Mesothelial cell of epicardium (in vitro differentiated cells): ENCODE measurements at places on chromosomes 13 and 19. TPM values are rescaled to one million over a fixed set of nuclear protein-coding genes. Genes with fewer than 3 reads are reported as not detected.

The PDE4A gene
- total RNA-seq: 2.9 to 3.1 TPM (median 3.0 TPM) in 3 replicates

The DBP gene
- 11.5 to 13.2 TPM (median 13.1 TPM) in 3 replicates for total RNA-seq

The KLK11 gene
- not detected in 3 replicates for total RNA-seq

The NCCRP1 gene
- 11.7 to 14.8 TPM (median 12.2 TPM) in 3 replicates for total RNA-seq

The SMARCA4 gene
- 251 to 274 TPM (median 259 TPM) in 3 replicates for total RNA-seq

The ADGRE1 gene
- not detected in 3 replicates for total RNA-seq

GRCh38 chr19:46423188-46423587, 5.5 kb downstream of the PNMA8C start:
- H3K4me1 ChIP-seq: peaks cover 27% of the 10 kb centered on the region
- no peak overlapping the region for H3K4me3 ChIP-seq
- DNase-seq: no peak
- H3K27ac ChIP-seq: no peak overlapping the region

- peaks cover 15% of the 10 kb centered on the region for H3K36me3 ChIP-seq
- no peak overlapping the region for H3K4me3 ChIP-seq
- no peak overlapping the region for H3K27ac ChIP-seq
- peaks cover 9% of the 10 kb centered on the region for H3K27me3 ChIP-seq
- no peak for DNase-seq
These were observed 3.8 kb downstream of the GRIK5 start for GRCh38 chr19:42066075-42066754.

- peaks cover 10% of the 10 kb centered on the region for H3K36me3 ChIP-seq
- H3K4me1 ChIP-seq: peaks cover 17% of the 10 kb centered on the region
- no peaks in the 10 kb centered on the region for H3K27me3 ChIP-seq
- peak; percentile 14 for DNase-seq
- H3K4me3 ChIP-seq: no peak overlapping the region
These were observed 2.3 kb upstream of the CD320 start for GRCh38 chr19:8310342-8311055.

- H3K27me3 ChIP-seq: no peaks in the 10 kb centered on the region
- no peak within 1 kb of the TSS for H3K27ac ChIP-seq
- H3K4me3 ChIP-seq: no peak within 1 kb of the TSS
- no peaks in the 10 kb centered on the region for H3K4me1 ChIP-seq
- no peaks in the 10 kb centered on the region for H3K36me3 ChIP-seq
- no peak for DNase-seq
These were observed at the start of gene LILRA2 for GRCh38 chr19:54573330-54573872. Gene LILRA2 (plus strand): TSS chr19:54573790. CDS start chr19:54573879, 89 bp downstream.

GRCh38 chr13:43895940-43896339, 16.2 kb downstream of the LACC1 start:
- peaks cover 18% of the 10 kb centered on the region for H3K4me1 ChIP-seq
- H3K36me3 ChIP-seq: no peaks in the 10 kb centered on the region

DNA sequence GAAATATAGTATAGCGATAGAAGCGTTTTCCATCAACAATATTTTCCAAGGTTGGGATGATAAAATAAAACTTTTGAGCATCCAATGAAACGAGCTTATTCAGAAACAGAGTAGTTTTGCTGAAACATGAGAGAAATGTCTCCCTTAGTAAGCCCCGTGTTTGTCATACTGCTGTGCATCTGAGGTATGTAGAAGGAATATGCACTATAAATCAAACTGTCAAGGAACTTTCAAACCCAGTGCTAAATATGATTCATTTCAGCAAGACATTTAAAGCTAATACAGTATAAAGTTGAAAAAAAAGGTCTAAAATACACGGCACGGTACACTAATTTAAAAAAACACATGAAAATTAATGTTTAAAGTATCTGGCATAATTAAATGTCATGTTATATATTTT, 546.2 kb downstream of the SLITRK5 start:
- H3K36me3 ChIP-seq: no peaks in the 10 kb centered on the region
- H3K27me3 ChIP-seq: no peaks in the 10 kb centered on the region
- H3K4me3 ChIP-seq: no peak overlapping the region
